ENCODE measurements at places on chromosomes 6 and 20.

DNA sequence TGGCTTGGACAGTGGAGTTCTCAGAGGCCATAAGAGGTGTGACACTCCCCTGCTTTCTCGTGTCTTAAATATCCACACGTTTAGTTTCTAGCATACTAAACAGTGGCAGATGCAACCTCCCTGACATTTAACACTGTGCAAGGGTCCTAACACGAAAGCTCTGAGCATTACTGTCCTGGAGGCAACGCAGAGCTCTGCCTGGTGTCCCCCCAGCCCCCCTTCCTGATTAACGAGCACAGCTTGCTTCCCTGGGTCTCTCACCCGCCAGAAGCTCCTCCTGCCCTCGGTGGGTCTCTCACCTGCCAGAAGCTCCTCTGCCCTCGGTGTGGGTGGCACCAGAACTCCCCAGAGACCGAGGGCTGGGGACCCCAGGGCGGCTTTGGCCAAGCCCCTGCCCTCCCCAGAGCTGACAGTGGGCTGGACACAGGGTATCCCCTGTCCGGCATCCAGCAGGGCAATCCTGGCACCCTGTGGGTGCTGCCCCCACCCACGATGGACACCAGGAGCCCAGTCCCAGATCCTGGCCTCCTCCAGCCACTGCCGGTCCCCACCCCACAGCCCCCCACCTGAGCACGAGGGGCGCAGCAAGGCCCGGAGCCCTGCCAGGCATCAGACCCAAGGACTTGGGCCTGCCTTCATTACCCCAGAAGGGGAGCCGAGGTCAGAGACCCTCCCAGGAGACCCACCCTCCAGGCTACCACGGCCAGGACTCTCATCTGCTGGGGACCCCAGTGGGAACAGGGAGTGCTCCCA is 12.4 kb upstream of the KCNQ2 start:
- no peak for DNase-seq

DNA sequence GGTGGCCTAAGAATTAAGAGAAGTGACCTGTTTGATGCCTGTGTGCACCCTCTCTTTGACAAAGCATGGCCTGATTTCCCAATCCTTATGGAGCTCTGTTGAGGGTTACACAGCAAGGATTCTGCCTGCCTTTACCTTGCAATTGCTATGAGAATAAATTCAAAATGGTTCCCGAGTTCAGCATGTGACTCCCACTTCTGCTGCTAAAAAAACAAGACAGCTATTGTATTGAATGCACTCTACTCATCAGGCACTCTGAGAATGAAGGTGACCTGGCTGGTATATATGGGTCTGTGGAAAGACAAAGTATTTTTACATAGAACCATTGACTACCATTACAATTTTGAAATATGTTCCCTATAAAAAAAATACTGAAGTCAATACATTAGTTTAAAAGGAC is 190.3 kb downstream of the ATXN1 start:
- no peak for DNase-seq

- DNase-seq = no peak
Measured at GRCh38 chr6:7185561-7185960, 77.8 kb downstream of the RREB1 start.

DNA sequence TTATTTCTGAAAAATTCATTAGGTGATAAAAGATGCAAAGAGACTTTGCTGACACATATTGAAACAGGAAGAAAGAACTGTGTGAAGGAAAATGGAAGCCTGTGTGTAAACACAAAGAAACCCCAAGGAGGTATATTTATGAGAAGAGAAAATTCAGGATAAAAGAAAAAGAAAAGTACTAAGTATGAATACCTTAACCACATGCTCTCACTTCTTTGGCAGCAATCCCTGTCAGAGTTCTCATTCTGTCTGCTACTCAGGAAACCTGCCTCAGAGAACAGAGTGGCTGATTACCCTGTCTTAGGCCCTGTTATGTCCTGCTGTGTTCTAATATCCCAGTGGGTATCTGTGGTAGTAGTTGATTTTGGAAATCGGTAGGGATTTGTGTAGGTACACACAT is 457.9 kb downstream of the TBC1D32 start:
- DNase-seq = no peak

- no peak for DNase-seq
Measured at GRCh38 chr20:25288291-25289181, 40.7 kb downstream of the PYGB start.

- no peak for DNase-seq
Measured at GRCh38 chr20:37397076-37397953, 51.4 kb downstream of the SRC start.

- DNase-seq = no peak
Measured at GRCh38 chr20:7943891-7944290, 3.6 kb upstream of the HAO1 start.

GRCh38 chr20:17616480-17617211 is 46.8 kb downstream of the DSTN start:
- no peak for DNase-seq

DNA sequence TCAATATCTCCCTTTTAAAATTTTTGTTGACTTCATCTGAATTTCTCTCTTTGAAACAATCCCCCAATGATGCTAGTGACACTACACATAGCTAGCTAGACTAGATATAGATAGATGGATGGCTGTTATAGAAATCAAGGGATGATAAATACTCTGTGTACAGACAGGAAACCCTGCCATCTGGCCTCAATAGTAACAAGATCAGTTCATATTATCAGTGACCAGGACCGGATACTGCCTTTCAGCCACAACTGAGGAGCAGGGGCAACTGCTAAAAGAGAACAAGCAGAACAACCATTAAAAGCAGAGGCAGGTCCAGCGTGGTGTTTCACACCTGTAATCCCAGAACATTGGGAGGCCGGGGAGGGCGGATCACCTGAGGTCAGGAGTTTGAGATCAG is 118.3 kb upstream of the FAM184A start:
- DNase-seq = no peak

GRCh38 chr20:41956338-41957074 is 338.3 kb upstream of the CHD6 start:
- DNase-seq = peak; percentile 2

DNA sequence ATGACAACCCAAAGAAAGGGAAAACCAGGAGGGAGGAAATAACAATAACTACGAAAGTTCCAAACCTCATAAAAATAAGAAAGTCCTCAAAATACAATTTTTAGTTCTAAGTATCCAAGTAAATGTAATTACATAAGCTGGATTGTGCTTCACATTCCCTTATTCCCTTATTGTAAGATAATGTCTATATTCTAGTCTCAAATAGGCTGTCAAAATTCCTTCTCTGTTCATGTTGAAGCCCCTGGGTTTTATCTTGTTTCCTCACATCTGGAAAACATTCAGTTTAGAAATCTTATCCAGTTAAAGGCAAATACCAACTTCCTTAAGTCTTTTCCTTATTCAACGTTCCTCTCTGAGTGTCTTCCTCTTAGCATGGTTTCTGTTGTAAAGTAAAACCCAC is 282.3 kb downstream of the CD109 start:
- DNase-seq = no peak

- DNase-seq = no peak
Measured at GRCh38 chr6:46638650-46639049, 14.0 kb downstream of the CYP39A1 start.

GRCh38 chr6:168078175-168078942 is 653 bp downstream of the FRMD1 start:
- DNase-seq = no peak

GRCh38 chr20:21019468-21019813 is 86.7 kb downstream of the LINC00237 start:
- DNase-seq = no peak

DNA sequence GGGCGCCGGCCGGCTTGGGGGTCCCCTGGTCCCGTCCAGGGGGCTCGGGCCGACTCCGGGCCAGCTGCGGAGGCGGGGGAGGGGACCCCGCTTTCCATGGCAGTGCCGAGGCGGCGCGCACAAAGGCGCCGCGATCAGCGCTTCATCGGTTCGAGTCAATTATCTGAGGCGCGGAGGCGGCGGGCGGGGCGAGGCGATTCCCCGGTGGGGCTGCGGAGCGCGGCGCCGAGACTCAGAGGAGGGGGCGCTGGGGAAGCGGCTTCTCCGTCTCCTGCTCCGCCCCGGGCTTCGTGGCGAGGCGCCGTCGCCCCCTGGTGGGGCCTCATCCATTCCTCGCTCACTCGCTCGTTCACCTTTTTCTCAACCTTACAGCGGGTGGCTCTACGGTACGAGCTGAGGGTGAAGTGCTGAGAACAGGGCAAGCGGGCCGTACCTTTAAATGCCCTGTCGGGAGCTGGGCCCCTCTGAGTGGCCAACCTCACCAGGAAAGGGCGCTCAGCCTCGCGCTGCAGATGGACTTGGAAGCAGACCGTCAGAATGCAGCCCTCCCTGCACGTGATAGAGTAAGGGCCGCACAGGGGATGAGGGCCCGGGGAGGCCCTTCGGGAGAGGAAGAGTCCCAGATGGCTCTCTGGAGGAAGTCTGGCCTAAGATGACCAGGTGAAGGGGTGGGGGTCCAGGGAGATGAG is 39.9 kb downstream of the SLC52A3 start:
- DNase-seq = peak; percentile 76

All from activated CD4-positive, alpha-beta T cell treated with anti-CD3 and anti-CD28 coated beads for 48 hours (primary cell).